ENCODE measurements at places on chromosomes 7 and 10.
A peak's percentile ranks its signal among the peaks of the same experiment; 100 is the strongest.

DNA sequence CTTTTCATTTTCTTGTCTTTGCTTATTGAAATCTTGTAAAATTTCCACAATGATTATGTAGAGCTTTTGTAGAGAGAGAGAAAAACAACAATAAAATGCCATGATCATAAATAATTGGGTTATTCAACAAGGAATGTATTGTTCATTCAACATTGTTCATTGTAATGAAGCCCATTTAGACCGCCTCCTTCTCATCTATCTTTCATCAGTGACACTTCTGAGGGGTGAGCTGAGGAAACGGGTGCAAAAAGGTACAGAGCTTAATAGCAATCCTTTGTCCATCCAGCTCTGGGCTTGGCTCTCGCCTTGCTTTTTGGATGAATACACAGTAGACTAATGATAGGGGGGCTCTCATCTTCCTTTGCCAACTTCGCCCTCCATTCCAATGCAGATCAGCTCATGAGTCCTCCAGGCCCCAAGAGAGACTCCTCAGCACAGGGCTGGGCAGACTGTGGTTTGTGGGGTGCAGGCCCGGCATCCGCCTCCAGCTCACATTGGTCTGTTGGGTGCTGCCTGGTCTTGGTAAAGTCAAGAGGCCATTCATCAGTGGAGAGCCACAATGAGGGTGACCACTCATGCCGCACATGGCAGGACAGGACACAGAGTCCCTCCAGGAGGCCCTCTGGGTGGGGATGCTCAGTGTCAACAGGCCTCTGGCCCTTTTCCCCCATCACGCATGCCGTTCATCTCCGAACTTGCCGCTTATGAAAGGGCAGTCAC lies 17.9 kb upstream of the PPA1 start:
- DNase-seq = no peak

- no peak for DNase-seq
Measured at GRCh38 chr10:61892961-61893360, 8.5 kb upstream of the ARID5B start.

GRCh38 chr10:49577182-49577925 lies 32.8 kb upstream of the SLC18A3 start:
- DNase-seq = no peak

DNA sequence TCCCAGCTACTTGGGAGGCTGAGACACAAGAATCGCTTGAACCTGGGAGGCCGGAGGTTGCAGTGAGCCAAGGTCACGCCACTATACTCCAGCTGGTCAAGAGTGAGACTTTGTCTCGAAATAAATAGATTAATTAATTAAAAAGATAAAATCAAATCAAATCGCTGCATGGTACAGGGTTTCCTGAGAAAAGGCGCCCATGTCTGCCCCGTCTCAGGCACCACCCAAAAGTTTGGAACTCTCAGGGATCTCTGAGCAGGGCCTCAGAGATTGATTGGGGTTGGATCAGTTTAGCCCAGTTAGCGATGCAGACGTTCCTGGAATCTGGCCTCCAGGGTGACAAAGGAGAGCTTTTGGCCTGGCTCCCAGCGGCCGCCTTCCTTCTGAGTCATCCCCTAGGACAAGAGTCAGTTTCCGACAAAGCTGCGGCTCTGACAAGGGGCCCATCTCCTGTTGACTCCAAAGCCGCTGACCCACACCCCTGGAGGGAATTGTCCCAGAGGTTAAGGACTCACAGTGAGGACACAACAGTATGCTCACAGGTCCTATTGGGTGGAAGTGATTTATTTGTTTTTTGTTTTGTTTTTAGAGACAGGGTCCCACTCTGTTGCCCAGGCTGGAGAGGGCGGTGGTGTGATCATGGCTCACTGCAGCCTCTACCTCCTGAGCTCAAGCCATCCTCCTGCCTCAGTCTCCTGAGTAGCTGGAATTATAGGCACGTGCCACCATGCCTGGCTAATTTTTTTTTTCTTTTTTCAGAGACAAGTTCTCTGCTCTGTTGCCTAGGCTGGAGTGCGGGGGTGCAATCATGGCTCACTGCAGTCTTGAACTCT lies 6.8 kb downstream of the ORAI2 start:
- DNase-seq = no peak

DNA sequence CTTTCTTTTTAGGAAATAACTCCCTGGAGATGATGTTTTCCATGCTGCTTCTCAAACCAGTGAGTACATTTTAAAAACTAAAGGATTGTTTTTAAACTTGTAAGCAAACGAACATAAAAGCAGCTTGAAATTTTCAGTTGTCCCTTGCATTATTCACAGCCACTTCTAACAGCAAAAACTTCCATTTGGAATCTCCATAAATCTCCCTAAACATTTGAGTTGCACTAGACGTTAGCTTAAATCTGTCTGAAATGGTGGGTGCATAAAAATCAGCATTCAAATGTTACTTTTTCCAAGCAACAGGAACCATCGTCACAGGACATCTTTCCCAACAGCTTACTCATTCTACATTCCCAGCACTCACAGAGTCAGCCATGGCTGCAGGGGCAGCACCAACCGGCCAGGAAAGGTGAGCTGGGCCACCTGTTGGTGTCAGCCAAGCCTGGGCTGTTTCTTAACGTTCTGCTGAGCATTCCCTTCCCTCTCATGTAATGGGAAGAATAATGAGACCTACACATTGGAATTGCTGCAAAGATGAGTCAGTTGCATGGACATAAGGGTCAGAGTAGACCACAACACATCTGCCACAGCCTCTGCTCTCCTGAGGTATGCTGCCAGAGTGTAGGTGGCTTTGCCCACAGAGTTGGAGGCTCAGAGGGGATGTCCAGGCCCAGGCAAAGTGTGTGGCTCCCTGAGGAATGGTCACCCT lies 163.2 kb downstream of the TNS3 start:
- no peak for DNase-seq

GRCh38 chr10:98536551-98536950 lies 89.8 kb upstream of the HPS1 start:
- DNase-seq = no peak

GRCh38 chr7:47636081-47636432 lies 54.1 kb upstream of the TNS3 start:
- DNase-seq = no peak

- DNase-seq = no peak
Measured at GRCh38 chr10:12667052-12667451, 317.7 kb downstream of the CAMK1D start.

DNA sequence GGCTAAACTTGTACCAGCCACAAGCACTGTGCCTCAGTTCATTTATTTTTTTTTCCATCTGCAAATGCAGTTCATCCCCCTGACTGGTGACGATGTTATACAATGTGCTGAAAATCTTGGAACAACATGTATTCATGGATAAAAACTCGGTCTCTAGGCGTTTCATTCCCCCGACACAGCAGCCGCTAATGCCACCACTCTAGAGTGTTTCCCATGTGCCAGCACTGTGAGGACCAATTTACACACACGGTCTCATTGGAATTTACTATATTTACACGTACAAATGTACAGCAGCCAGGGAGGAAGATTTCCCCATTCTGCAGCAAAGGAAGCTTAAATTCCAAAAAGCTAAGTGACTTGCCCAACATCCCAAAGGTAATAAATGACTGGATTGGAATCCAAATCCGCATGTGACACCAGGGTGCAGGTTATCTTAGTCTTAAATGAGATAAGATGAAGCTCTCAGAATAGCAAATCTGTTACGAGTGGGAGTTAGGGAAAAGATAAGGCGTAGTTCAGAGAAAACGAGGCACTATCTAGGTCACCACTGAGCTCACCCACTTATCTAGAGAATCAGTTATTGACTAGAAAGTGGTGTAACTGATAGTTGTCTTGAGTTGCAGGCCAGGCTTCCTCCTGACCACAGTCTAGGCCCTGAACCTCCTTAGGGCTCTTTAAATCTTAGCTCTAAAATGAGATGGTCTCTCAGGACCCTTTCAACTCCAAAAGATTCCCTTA lies 36.7 kb downstream of the FAM107B start:
- no peak for DNase-seq

DNA sequence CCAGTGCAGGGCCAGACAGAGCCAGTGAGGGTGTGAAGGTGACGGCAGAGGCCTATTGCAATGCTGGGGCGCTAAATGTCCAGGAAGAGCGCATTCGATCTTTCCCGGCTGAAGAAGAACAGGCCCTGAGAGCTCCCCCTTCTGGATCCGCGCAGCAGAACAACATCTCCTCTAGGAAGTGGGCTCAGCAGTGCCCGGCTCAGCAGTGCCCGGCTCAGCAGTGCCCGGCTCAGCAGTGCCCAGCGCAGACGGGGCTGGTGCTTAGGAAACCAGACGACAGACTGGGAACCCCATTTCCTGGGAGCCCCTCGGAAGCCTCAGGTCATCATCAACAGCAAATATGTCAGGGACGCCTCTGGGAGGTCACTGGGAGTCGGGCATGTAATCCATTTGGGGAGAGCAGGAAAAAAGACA lies 4.7 kb upstream of the NOS3 start:
- DNase-seq = peak; percentile 61

GRCh38 chr10:131854579-131855335 lies 46.1 kb upstream of the PPP2R2D start:
- DNase-seq = no peak

- no peak for DNase-seq
Measured at GRCh38 chr7:154686305-154686704, 316.6 kb downstream of the PAXIP1 start.

DNA sequence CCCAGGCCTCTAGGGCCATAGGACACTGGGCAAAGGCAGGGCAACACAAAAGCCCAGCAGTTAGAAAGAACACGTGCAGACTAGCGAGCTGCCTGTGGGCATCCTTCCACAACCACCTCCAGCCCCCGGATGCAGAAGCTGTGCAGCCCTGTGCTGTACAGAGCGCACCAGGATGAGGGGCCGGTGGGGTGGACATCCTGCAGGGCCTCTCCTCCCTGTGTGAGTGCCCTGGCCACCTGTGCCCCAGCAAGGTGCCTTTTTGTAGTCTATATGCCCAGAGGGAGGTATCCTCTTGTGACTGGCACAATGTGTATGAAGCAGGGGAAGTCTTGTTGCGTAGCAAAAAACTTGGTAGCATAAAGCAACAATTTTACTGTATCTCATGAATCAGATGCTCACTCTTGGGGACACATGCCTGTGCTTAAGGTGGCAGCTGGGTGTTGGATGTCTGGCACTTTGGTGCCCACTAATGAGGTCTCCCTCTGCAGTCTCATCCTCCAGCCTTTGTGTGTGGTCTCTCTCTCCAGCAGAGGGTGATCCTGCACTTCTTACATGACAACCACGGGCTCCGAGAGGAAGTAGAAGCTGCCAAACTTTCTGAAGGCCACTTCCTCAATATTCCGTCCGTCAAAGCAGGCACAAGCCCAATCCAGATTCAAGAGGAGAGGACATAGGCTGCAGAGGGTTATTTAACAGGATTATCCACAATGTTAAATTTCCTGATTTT lies 8.7 kb downstream of the NCAPG2 start:
- peak; percentile 74 for DNase-seq
